ENCODE measurements at places on chromosomes 1 and 21. TPM values are rescaled to one million over a fixed set of nuclear protein-coding genes. Genes with fewer than 3 reads are reported as not detected.

DNA sequence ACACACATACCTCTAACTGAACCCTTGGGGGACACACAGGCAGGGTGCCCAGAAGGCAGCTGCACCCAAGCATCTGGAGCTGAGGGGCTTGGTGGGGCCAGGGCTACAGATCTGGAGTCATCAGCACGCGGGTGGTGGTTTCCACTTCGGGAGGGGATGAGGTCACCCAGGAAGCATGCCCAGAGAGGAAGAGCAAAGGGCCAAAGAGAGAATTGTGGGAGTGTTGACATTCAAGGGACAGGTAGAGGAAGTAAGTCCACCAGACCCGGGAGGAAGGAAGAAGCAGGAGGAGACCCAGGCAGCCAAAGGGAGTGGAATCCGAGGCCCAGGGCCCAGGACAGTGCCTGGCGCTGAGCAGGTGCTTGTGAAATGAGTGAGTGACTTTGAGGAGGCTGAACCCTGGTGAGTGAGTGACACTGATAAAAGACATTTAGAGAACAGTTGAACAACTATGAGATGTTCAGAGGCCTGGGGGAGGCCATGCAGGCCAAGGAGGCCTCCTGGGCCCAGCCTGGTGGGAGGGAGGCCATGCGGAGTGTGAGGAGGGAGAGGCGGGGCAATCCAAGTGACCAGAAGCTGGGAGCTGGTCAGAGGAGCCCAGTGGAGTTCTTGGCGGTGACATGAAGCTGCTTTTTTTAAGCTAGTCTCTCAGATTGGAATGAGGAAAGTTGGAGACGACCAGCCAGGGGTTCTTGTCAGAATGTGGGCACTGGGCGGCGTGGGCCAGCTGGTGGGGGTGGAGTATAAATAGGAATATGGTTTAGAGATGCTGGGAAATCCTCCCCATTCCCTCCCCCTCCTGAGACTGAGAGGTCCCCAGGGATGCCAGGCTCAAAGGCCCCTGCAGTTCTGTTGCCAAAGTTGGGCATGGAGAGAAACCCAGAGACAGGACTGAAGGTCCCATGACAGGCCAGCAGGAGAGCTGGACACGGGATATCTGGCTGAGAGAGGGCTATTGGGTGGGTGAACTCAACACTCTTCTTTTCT is 7.9 kb downstream of the CDK18 start:
- peak; percentile 70 for DNase-seq

- no peak for DNase-seq
These were observed 34.7 kb downstream of the CRB1 start for GRCh38 chr1:197302775-197303174.

DNA sequence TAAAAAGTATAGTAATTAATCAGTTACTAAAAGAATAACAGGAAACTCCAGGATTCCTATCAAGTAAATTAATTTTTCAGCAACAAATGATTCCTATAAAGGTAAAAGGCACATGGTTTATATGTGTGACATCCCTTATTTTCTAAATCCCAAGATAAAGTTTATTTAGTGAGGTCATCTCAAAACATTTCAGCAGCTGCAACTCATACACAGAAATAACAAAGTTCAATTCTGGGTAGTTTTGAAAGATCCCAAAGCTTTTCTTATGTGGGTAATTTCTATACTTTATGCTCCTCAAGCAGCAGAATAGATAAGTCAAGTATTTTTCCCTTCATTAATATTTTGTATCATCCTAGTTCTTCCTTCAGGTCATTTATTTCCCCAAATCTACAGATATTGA is 117.7 kb downstream of the EIF4G3 start:
- DNase-seq: no peak

- no peak for DNase-seq
These were observed 4.9 kb downstream of the MDM4 start for GRCh38 chr1:204520834-204521709.

DNA sequence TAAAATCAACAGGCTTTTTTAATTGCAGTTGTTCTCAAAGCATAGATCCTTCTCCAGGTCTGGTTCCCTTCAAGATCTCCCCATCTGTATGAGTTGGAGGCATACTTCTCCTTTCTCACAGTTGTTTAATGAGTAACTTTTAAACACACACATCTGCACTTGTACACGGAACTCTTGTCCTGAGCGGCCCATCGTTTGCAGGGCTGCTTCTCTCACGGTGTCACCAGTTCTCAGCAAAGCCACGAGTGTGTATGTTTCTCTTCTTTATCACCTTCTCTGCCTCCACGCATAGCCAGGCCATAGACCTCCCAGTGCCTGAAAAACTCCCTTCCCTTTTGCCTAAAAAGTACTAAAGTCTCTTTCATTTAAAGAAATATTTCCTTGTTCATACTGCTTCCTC is 68.7 kb upstream of the ROR1 start:
- DNase-seq: no peak

DNA sequence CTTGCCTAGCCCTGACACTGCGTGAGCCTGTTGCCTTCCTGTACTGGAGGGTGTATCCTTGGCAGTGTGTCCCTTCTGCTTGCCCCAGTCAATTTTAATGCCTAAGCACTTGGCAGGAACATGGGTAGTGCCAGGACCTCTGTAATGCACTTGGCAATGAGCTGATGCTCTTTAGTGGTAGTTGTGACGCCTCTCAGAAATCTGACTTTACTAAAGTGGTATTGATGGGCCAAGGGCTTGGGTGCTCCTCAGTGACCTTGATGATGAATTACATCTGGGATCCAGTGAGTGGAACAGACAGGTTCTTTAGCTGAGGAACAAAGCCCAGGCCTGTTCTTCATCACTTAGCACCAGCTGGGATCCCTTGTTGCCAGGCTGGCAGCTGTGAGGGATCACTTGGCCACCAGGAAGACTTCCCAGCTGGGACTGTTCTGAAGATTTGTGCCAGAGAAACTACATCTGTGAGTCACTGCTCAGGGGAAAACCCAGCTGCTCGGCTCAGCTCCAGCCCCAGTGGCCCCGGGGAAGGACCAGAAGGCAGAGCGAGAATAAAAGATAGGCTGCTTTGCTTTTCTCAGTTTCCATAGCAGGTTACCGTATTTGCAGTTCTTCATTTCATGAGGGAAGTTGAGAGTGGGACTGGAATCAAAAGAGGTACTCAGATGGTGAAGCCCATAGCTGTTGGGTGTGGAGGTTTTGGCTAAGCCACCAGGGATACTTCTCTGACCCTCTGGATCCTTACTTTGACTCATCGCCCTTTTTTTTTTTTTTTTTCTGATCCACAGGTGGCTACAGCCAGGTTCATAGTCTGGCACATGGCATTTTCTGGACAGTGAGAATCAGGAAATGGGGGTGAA is 28.5 kb upstream of the KCNA2 start:
- DNase-seq: peak; percentile 93

DNA sequence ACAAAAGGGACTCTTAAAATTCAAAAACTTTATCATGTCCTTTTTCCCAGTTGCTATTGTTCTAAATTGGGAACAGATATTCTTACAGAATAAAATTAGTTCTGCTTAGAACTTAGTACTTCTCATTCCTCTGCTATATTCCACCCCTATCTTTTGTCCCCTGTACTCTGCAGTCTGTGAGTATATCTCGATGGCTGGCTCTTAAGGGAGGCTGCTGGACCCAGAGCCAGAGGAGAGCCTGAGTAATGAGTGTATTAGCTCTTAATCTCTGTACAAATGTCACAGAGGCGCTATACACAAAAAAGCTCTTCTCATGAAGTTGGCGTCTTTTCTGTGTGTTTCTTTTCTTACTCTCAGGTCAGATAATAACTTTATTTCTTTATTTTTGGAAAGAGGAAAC is 423.4 kb downstream of the ZP4 start:
- DNase-seq: no peak

- DNase-seq: no peak
These were observed 256.4 kb downstream of the FOXD2 start for GRCh38 chr1:47694011-47694890.

DNA sequence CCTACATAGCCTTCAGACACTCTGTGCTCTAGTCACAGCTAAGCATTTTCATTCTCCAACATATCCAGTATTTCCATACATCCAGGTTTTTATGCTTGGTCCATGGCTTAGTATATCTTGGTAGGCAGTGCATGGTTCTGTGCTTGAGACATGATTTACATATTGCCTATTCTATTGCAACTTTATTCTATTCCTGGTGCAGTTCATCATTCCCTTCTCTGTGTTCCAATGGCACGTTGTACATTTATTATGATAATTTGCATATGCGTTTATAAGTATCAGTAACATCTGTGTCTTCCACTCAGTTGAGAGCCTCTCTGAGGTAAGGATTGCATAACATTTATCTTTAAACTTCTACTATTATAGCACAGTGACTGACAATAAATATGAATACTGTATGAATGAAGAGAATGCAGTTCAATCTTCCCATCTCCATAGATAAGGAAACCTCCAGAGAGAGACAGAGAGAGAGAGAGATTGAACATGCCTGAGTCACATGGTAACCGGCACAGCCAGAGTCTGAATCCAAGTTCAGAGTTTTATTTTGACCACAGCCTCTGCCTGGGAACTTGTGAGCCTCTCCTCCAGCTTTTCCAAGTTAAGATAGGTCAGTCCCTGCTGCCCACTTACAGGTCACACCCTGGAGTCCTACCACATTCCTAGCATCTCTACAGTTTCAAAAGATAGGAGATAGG is 41.5 kb downstream of the PLPPR5 start:
- no peak for DNase-seq

GRCh38 chr1:115099693-115100050 is 10.4 kb upstream of the TSPAN2 start:
- no peak for DNase-seq

The KRTAP10-11 gene
- total RNA-seq: not detected

The POLR3C gene
- 14.9 TPM for total RNA-seq

The SZRD1 gene
- total RNA-seq: 109 TPM

The CFHR5 gene
- not detected for total RNA-seq
